Articular chondrocyte of knee joint (primary cell): ENCODE measurements at places on chromosomes 5 and 9. TPM values are rescaled to one million over a fixed set of nuclear protein-coding genes. Genes with fewer than 3 reads are reported as not detected.

The SERF1A gene
- total RNA-seq: 8.4 and 9.8 TPM in 2 replicates

The SOHLH1 gene
- total RNA-seq: not detected in 2 replicates

The PRRX2 gene
- total RNA-seq: 20.9 and 25.9 TPM in 2 replicates

The SPINK13 gene
- 0.26 and 1.4 TPM in 2 replicates for total RNA-seq

The WHRN gene
- 2.8 and 4.2 TPM in 2 replicates for total RNA-seq

The ATG10 gene
- total RNA-seq: 8.4 and 14.1 TPM in 2 replicates

The WNK2 gene
- total RNA-seq: 0.11 and 0.13 TPM in 2 replicates

The ARHGEF39 gene
- total RNA-seq: 0.39 and 5.5 TPM in 2 replicates

The ADRA1B gene
- 0.13 and 0.76 TPM in 2 replicates for total RNA-seq

The PCDHA4 gene
- total RNA-seq: 0.26 and 0.32 TPM in 2 replicates

The CD14 gene
- total RNA-seq: 2.9 and 5.3 TPM in 2 replicates
